Activated CD4-positive, CD25-positive, alpha-beta regulatory T cell treated with anti-CD3 and anti-CD28 coated beads, Interleukin-2, amount 50 U/mL, for 72 hours (primary cell): ENCODE measurements at places on chromosomes 3 and 15.

DNA sequence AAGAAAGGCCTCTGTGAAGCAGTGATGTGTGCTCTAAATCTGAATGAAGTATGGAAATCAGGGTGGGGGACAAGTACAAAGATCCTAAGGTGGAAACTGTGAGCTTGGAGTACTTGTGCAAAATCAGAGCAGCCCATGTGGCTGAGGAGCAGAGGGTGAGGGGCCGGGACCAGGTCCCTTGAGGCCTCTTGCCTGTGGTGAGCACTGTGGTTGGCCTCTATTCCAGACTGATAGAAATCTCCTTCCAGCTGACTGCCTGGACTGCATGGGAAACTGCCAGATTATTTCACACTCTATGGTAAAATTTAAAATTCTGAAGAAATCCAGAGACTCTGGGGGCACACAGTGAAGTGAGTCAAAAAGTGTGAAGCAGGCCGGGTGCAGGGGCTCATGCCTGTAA, 81.4 kb downstream of the TM4SF4 start:
- DNase-seq = no peak

DNA sequence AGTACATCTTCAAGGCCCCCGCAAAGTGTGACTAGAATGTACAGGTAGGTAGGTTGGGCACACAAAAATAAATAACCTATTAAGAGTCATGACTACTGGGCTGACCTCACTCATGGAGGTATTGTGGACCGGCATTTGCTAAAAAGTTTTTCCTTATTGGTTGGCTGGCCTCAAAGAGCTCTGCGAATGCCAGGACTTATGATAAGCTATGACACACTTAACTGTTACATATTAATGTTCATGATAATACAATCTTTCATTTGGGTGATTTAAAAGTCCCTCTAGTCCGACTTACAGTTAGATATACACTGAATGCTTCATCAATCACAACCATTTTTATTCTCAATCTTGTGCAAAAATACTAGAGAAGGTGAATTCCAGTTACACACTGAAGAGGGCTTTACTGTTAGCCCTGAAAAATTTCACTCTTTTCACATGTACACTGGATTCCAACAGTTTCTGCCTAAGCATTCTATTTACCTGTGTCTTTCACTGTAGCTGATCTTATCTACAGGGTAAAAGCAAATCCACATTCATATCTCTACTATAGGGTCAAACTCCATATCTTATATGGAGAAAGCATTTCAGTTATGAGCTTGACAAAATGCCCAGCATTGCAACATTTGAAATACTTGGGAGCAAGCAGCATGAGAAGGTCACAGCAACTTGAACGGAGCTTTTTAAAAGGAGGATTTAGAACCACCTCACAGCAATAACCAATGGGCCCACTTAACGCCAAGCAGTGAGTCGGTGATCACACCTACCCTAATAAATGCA, 329.1 kb downstream of the FOXP1 start:
- no peak for DNase-seq

GRCh38 chr15:51098331-51098619, 3.6 kb upstream of the TNFAIP8L3 start:
- no peak for DNase-seq

DNA sequence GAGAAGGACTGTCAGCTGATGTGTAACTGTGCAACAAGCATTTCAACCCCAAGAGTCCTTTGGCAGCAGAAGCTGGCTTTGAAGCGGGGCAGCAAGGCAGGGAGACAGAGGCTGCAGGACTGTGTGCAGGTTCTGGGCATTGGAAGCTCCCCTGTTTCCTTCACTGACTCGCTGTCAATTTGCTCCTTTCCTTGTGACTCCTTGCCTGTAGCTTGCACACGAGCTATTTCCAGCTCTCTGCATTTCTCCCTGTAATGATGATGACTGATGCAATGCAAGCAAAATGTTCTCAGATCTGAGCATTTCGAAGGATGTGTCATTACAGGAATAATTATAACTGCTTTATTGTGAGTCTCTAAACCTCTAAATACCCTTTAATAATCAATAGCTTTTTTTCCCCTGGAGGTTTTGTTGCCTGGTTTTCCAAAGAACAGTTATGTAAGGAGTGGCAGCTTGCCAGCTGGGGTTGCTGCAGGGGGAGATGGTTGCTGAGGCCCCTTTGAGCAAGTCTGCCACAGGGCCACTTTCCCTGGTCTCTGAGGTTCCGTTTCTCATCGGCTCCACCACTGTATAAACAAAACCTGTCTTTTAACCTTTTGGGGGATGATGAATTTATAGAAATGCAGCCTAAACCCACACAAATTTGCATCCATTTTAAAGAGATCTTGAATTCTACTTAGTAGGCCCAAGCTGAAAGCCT, 2.8 kb downstream of the APOD start:
- no peak for DNase-seq

- DNase-seq = no peak
Measured at GRCh38 chr15:41653760-41654159, 6.4 kb upstream of the MGA start.

GRCh38 chr3:52230461-52230860, 5.0 kb upstream of the TLR9 start:
- peak; percentile 29 for DNase-seq

DNA sequence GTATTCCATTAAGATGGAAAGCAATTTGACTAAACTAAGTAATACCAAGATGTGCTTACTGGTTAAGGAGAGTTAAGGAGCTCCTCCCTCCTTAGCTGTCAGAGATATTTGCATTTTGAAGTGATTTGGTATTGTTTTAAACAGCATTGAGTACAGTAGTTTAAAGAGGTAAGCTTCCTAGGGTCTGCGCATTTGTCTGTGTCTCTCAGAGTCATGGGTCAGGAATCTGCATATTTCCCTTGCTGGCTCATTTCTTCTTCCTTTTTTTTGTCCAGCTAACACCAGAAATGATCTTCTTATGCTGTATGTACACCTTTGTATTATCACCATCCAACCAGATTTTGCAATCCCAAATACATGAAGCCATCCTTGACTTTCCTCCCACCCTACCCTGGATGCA, 163.0 kb upstream of the BFSP2 start:
- DNase-seq = no peak

GRCh38 chr3:14876921-14877333, 58.2 kb downstream of the FGD5 start:
- no peak for DNase-seq

- no peak for DNase-seq
Measured at GRCh38 chr15:37789881-37790280, 144.6 kb upstream of the TMCO5A start.

DNA sequence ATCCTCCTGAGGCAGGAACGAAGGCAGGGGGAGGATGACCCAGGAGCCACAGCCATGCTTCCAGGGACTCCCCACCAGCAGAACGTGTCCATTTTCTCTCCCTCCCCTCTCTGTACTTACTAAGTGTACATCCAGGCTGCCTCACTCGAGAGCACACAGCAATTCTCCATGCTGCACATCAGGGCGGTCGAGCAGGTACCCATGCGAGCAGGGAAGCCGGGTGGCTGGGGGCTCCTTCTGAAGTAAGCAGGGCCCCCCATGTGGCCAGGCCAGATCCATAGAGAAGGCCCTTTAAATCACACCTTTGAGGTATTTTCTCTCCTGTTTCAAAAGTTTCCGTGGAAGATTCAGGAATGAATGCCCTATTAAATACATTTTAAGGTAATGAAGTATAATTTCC, 41.2 kb upstream of the SLC6A11 start:
- DNase-seq = no peak

GRCh38 chr3:72042397-72043203, 257.7 kb upstream of the PROK2 start:
- no peak for DNase-seq

DNA sequence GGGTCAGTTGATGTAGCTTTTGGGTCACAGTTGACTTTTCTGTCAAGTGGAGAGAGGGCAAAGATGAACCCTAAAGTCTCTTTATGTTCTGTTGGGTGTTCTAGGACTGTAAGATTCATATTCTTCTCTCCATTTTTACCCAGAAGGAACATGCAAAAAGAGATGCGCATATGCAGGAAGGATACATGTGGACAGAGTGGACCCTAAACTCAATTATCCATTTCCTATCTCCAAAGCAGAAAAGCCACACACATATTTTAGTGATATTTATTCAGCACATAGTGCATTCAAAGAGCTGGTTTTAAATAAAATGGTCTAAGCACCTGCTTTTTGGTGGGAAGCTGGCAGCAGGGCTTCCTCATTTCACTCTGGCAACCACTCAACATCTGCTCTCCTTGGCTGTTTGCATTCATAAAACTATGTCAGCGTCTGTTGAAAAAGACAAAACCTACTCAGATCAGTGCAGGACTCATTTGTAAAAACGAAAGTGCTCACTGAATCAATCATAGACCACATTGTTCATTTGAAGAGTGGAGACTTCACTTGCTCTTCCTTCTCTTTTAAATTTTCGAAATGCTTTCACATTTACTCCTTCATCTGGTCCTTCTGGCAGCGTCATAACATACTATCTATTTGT, 96.6 kb downstream of the SEMA6D start:
- no peak for DNase-seq

GRCh38 chr3:197372047-197372661, 73.7 kb upstream of the DLG1 start:
- no peak for DNase-seq

DNA sequence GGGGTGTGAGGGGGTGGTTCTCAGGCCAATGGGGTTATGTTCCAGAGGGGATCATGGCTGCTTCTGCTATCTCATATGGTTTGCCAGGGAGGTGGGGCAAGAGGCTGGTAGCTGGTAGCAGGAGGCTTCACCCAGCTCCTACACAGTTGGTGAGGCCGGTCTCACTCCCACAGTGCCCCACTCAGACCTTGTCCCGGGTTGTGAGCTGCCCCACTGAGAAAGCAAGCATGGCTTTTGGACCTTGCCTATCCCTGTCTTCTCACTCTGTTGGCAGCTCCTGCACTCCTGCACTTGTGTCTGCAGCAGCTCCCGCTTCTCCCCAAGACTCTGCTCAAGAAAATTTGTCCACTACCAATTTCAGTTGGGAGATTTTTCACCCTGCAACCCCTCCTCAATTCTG, 46.1 kb downstream of the MYRIP start:
- DNase-seq = no peak

GRCh38 chr3:136120373-136121348, 75.5 kb downstream of the MSL2 start:
- no peak for DNase-seq

DNA sequence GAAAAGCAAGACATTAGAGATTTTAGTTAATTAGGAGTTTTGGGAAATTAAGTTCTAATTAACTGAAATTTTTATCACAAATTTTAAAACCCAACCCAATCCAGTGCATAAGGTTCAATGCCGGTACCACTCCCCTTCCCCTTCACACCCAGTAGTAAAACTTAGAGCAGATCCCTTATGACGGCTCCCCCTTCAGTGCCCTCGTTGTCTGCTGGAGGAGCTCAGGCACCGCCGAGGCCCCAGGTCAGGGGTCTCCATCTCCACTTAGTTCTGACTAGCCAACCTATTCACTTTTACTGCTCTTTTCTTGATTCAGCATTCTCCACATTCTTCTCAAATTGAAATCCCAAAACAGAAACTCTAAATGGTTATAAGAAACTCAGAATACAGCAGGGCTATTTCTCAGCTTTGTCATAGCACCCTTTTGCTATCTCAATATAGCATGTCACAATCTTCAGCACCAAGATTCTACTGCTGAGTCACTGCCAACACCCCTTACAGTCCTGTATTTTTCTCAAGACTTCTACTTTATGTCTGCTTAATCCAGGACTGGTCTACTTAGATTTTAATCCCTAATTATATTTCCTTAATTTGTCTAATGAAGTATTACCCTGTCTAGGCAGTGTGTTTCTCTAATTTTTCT, 39.8 kb downstream of the TUBGCP4 start:
- no peak for DNase-seq

DNA sequence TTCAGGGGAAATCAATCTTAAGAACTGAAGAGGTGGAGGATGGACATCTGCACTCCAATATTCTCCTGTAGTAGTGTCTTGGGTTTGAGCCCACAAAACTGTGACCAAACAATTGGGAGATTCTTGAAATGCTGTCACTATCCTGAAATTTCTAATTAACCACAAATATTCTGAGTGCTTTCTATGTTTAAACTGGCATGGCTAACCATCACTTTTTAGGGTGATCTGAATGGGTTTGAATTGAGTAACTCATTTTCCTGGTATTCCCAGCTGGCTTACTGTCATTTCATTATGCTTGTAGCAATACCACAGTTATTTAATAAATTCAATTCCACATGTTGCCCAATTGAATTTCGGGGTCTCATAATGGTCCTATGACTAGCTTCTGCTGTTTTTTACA, 216.9 kb upstream of the DCBLD2 start:
- no peak for DNase-seq

DNA sequence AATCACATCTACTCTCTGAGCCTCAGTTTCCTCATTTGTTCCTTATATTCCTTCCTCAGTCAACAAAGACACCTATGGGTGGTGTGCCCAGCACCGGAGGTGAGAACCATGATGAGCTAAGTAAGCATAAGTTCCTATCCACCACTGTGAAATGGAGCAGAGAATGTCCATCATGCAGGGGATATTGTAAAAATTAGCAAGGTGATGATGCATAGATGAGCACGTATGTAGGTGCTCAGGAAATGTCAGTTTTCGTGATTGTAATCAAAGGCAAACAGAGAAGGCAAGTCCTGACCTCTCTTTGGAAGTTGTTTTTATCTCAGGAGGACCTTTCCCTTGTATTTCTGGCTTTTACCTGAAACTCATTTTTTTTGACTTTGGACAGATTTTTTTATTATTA, 165.4 kb downstream of the GHSR start:
- no peak for DNase-seq

GRCh38 chr15:73355612-73356265, 13.0 kb downstream of the HCN4 start:
- no peak for DNase-seq

- no peak for DNase-seq
Measured at GRCh38 chr3:83622526-83622925, 1336.3 kb upstream of the CADM2 start.

- DNase-seq = no peak
Measured at GRCh38 chr15:27993996-27994780, 104.9 kb downstream of the OCA2 start.

DNA sequence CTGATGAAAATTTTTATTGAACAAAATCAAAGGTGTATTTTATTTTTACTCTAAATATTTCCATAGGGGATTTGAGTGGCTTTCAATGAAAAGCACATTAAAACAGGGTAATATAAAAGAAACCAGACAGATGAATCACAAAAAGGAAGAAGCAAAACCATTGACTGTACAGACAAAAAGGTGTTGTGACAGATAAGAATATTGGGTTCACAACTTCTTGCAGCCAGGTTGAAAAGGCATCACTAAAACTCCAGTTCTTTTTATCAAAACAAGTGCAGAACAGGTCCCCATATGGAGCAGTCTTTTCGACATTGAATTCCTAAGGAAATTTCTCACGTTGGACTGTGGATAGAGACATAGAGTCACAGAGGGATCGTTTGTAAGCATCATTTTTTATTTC, 53.8 kb downstream of the AGTR1 start:
- no peak for DNase-seq

DNA sequence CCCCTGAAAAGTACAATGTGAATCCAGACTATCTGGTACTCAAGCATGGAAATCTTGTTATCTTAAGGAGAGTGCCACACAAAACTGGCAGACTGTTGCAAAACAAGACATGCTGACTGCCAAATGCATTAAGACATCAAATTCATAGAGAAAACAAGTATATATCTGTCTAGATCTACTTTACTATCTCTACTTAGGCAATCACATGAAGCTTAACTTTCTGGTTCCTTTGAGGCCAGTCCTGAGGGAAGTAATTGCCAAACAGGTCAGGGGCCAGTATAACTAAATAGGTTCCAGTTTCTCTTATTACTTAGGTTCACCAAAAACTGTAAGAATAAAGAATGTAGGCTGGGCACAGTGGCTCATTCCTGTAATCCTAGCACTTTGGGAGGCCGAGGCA, 15.9 kb upstream of the SLC4A7 start:
- DNase-seq = no peak

- DNase-seq = no peak
Measured at GRCh38 chr3:47128137-47128536, 35.8 kb downstream of the SETD2 start.
